ENCODE measurements at places on chromosomes 12 and 14.

DNA sequence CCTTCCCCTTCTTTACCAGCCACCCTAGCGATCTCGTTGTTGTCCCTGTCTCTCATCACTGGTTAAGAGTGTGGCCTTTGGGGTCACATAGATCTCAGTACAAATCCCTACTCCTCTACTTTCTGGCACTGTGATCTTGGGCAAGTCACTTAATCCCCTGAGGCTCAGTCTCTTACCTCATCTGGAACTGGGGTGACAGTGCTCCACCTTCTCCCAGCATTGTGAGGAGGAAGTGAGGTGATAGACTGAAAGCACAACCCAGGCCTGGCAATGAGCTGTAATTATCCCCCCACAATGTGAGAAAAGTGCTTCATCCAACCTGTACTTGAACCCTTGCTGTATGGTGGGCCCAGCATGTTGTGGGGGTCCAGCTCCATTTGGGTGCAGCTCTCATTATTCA, 48.0 kb downstream of the IRAK3 start:
- no peak for DNase-seq

DNA sequence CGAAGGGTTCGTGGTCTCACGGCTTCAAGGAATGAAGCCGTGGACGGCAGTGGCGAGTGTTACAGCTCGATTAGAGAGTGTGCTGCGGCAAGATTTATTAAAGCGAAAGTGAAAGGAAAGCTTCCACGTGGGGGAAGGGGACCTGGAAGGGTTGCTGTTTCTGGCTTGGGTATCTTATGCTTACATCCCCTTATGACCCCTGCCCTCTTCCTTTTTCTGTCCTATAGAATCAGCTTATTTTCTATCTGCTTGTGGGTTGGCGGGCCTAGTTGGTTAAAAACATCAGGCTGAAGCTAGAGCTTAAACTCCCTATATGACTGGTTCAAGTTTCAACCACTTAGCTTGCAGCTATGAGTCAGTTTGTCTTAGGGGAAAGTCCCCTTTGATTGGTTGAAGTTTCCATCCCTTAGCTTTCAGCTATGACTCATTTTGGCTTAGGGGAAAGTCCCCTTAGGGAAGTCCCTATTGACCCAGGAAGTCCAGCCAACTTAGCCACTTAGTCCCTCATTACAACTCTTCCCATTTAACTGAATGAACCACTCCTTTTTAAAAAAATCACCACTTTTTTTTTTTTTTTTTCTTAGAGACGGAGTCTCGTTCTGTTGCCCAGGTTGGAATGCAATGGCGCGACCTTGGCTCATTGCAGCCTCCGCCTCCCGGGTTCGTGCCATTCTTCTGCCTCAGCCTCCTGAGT, 1494.7 kb upstream of the TMEM132C start:
- DNase-seq: no peak

- peak; percentile 84 for DNase-seq
Observed at GRCh38 chr14:72699852-72700257, 194.0 kb downstream of the DPF3 start.

- DNase-seq: no peak
Observed at GRCh38 chr14:66115740-66116502, 370.2 kb upstream of the CCDC196 start.

DNA sequence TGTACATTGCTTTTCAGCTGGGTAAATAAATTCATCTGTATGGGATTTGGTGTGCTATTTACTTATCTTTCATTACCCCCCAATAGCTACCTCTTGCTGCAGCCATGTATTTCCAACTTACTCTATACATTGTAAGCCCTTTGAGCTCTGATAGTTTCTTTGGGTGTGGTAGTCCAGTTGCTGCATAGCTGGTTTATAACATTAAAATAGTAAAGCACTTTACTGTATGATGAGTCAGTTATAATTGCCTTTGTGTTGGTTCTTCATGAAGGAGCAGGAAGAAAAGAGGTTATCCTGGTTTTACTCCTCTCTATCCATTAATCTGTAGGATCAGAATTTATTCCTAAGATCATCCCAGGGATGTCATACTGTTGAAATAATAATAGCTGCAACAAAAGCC, 15.7 kb downstream of the TBC1D30 start:
- no peak for DNase-seq

DNA sequence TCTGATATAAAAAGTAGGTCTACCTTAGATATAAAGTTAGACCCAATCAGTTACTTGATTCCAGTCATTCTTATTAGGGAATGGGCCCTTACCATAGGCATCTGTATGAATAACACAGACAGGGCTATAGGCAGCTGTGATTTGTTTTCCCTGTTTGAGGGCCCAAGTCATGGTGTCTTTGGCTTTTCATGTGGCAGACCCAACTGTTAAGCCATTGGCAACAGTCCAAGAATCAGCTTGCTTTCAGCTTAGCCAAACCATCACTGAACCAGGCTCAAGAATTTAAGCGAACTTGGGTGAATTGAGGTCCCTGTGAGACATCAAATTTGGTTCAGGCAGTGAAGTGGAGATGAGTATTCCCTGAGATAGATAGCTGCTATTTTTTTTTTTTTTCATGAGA, 111.2 kb downstream of the LRRIQ1 start:
- DNase-seq: no peak

- no peak for DNase-seq
Observed at GRCh38 chr14:60274448-60274847, 25.4 kb downstream of the PPM1A start.

DNA sequence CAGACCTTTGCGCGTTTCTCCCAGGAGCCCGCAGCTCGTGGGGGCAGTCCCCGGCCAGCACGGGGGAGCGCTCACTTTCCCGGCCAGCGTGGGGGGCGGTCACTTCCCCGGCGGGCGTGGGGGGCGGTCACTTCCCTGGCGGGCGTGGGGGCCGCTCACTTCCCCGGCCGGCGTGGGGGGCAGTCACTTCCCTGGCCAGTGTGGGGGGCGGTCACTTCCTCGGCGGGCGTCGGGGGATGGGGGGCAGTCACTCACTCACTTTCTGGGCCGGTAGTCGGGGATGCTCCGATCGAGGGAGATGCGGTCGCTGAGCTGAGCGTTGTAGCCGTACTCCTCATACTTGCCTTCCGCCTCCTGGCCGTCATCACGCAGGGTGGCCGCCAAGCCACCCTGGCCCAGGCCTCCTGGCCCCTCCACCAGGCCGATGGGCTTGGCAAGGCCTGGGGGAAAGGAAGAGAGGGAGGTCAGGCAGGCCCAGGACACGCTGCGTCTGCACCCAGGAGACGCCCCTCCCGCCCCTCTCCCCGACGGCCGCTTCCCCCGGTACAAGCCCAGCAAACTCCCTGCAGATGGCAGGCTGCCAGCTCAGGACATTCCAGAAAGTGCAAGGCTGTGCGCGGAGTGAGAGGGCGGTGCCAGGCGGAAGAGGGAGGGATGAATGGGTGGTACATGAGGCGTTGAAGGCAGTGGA, 43.3 kb downstream of the GALNT9 start:
- DNase-seq: peak; percentile 91

DNA sequence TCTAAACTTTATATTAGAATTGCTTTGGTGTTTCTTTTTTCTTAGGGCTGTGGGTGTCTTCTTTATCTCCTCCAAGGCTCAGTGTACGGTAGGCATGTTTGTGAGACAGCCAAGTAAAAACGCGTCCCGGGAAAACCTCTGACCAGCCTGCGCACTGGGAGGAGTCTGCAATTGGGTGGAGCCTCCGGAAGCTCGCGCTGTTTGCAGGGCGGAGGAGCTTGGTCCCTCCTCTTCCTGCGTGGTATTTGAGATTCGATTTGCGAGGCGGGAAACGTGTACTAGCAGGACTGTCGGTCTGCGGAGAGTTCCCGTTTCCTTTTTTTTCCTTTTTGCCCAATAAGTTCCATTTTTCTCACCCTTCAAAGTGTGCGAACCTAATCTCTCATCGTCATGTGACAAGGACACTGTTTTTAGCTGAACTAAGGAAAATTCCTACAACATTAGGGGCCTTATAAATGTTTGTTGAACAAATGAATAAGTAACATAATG, 182.1 kb upstream of the OTX2 start:
- no peak for DNase-seq

DNA sequence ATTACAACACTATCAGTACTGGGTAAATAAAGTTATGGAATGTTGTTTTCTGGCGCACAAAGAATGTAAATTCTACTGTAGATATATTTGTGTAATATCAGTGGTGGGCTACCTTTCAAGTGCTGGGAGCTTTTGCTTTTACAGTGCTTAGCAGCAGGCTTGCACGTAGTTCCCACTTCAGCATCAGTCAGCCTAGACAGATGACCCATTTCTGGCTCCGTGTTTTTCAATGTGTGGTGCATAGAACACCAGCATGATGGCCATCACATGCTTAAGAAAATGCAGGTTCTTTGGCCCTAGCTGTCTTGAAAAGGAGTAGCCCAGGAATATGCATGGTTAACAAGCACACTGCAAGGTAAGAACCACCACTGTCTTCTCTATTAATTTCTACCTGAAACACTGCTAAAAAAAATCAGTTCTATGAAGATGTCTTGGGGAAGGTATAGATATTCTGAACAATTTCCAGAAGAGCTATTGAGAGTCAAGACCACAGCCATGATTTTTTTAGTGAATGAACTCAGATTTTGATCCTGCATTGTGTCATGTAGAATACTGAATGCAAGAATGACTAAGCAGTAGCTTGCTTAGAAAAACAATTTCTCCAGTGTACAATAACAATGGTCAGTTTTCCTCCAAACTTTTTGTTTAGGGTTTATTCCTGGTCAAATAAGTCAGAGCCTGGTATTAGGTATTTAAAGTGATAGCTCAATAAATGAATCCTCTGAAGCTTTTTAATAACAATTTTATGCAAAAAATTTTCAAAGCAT, 195.7 kb downstream of the AKAP6 start:
- DNase-seq: peak; percentile 74

DNA sequence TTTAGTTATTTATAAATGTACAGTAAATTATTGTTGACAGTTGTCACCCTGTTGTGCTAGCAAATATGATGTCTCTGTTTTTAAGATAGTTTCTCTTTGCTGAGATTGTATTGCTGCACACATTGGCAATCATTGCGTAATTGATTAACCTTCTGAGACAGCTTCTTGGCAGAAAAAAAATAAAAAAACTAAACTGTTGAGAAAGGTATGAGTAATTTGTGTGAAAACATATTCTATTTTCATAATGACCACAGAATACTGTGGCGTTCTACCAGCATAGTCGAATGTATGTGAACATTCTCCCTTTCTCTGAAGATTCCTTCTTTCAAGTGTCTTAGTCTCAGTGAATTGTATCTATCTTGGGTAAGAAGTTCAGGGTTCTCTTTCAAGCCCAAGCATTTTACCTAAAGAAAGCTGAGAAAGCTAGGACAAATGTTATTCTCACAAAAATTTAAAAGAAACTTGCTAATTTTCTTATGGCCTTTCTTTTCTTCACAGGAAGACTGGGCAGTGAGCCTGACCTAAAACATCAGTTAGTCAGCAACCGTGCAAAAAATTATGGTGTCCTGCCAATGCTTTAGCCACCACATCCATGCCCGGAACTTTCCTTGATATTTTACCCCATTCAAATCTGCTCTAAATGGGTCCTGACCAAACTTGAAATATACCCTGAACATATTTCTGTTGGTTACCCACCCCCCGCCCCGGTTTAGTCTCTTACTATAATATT, 69.0 kb upstream of the REP15 start:
- peak; percentile 93 for DNase-seq

DNA sequence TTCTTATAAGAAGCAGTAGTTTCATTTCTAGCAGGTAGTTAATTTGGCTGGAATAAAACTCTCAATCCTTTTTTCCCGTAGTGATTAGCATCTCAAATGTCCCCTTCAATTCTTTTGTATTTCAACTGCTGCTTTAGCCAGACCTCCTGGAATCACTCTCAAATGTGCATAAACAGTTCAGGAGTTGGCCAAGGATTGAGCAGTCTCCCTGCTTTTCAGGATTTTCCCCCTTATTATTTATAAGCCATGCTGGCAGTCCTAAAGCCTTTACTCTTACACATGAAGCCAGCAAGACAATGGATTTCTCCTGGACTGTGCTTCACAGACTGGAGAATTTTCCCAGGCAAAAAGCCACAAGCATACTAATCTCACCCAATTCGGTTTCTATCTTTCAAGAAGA, 950.1 kb downstream of the VRK1 start:
- DNase-seq: no peak

GRCh38 chr14:65356327-65356836, 56.1 kb upstream of the FUT8 start:
- peak; percentile 59 for DNase-seq

- DNase-seq: no peak
Observed at GRCh38 chr14:100904307-100905087, 975 bp upstream of the RTL1 start.

- DNase-seq: no peak
Observed at GRCh38 chr14:105664691-105665090, 138.3 kb downstream of the TMEM121 start.

- no peak for DNase-seq
Observed at GRCh38 chr14:22152161-22152870, 436.7 kb downstream of the DAD1 start.

DNA sequence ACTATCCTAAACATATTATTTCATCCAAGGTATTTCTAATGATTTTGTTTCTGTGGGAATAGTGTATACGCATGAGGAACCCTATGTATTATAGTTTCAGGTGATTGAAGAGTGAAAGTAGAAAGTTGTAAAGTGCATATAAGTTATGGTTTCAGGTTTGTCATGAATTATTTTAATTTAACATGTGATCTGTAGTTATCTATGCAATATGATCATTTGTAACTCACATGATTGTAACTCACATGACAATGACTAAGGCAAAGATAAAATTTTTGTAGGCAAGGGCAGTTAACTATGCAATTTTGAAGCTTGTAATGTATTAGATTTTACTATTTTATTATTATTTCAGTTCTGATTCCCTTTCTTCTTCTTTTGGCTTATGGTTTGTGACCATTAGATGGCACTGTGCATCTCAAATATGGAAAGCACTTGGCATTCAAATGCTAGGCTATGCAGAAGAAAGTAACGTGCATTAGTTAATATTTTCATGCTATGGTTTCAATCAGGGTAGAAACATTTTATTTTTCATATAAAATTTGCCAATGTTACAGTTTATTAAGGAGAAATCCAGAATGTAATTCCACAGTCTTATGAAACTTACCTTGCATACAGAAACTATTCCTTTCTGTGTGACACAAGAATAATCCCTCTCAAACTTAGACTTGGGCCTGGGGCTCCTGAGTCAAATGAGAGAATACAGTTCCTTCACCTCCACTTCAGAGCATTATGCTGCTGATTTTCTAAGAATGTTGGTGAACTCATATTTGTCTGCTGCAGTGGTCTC, 15.8 kb upstream of the TMEM30B start:
- DNase-seq: peak; percentile 79

- DNase-seq: no peak
Observed at GRCh38 chr14:105525861-105526775, at the start of gene TMEM121. Gene TMEM121 (plus strand): TSS chr14:105526583. CDS start chr14:105528835, 2,252 bp downstream.

DNA sequence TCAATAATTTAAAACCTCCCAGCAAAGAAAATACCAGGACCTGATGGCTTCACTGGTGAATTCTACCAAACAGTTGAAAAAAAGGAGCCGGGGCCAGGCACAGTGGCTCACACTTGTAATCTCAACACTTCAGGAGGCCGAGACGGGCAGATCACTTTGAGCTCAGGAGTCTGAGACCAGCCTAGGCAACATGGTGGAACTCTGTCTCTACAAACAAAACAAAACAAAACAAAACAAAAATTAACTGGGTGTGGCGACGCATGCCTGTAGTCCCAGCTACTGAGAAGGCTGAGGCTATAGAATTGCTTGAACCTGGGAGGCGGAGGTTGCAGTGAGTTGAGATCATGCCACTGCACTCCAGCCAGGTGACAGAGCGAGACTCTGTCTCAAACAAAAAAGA, 13.7 kb upstream of the TROAP start:
- no peak for DNase-seq

GRCh38 chr12:48005750-48006021, 1.4 kb upstream of the COL2A1 start:
- DNase-seq: no peak

GRCh38 chr12:89108265-89108664, 244.0 kb downstream of the DUSP6 start:
- DNase-seq: no peak

Data from cardiac fibroblast (primary cell).